GOT3 (cell line): ENCODE measurements at places on chromosomes 1 and 21.

DNA sequence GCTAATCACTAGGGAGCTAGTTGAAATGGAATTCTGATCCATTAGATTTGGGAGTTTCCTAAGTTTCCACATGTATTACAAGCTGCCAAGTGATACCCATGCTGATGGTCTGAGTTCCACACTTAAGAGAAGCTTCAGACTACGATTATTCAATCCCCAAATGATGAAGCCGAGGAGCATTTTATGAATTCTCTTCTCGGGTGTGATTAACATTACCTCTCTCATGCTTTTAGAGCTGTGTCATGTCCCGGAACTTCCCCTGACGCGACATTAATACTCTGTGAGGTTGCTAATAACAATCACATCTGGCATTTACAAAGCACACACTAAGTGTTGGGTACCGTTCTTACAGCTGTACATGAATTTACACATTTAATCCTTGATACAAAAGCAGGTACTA is 63.0 kb downstream of the KCNJ15 start:
- no peak for DNase-seq

DNA sequence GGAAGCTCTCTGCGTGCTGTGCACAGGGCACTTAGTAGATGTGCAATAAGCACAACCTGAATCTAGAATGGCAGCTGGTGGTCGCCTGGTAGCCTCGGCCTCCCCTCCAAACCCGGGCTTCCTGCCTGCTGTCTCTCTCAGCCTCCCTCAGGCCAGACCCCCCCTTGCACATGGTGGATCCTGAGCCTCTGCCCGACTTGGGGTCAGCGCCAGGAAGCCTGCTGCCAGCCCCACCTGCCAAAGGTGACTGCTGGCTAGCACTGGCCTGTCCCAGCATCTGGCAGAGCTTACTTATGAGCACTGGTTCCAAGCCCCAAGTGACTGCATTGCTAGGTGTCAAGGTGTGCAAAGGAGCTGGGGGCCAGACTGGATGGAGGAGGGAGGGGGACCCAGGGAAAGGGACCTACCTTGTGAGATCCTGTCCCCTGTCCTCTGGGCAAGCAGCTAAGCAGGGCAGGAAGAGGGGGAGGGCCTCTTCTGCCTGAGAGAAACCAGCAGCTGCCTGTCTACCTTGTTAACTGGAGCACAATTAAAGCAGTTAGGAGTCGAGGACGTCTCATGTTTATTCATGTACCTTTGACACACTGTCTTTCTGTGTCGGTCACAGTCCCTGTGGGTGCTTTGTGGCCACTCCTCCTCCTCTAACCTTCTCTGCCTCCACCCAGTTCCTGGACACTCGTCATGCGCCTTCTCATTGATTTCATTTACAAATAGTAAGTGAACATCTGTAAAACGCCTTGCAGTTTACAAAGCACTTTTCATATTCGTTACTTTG is 100.9 kb downstream of the DDX20 start:
- DNase-seq, result no peak

DNA sequence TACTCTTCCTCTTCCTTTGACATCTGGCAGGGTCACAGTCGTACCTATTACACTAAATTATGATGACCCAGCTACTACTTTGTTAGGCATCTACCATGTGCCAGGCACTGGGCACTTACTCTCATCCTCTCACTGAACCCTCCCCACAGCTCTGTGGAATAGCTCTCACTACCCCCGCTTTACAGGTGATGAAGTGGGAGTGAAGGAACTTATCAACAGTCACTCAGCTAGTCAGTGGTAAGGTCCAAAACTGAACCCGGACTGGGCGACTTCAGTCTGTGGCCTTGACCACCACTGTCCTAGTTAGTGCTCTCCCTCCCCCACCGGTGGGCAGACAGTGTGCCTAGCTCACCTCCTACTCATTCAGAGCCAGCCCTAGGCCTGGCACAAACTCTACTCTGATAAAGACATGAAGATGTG is 12.3 kb downstream of the ADGRB2 start:
- no peak for DNase-seq

DNA sequence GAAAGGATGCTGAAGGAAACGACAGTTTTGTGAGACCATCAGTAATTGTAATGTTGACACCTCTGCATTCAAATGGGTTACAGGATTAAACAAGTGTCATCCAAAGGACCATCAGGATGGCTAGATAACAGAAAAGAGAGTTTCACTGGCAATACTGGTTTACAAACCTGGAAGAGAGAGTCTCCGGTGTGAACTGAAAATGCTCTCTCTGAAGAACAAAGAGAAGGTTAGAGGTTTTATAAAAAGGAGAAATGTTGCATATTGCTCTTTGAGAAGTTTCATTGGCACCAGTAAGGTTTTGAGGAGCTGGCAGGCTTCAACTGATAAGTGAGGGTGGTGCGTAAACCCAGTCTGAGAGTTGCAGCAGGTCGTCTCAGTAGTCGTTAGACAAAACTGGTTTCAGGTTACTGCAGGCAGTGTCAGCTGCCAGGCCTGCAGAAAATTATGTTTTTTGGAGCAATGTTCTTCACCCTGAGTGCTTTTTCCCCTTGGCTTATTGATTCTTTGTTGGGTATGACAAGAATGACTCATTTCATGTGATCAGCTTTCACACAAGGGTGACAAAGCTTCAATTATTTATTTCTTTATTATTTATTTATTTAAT is 42.2 kb downstream of the KCNK1 start:
- DNase-seq, result no peak

GRCh38 chr1:166304131-166304530 is 137.3 kb upstream of the FAM78B start:
- DNase-seq, result no peak

- DNase-seq, result no peak
Measured at GRCh38 chr1:117627546-117628130, 21.8 kb downstream of the TENT5C start.

- no peak for DNase-seq
Measured at GRCh38 chr1:224683936-224684335, 67.8 kb downstream of the CNIH3 start.

DNA sequence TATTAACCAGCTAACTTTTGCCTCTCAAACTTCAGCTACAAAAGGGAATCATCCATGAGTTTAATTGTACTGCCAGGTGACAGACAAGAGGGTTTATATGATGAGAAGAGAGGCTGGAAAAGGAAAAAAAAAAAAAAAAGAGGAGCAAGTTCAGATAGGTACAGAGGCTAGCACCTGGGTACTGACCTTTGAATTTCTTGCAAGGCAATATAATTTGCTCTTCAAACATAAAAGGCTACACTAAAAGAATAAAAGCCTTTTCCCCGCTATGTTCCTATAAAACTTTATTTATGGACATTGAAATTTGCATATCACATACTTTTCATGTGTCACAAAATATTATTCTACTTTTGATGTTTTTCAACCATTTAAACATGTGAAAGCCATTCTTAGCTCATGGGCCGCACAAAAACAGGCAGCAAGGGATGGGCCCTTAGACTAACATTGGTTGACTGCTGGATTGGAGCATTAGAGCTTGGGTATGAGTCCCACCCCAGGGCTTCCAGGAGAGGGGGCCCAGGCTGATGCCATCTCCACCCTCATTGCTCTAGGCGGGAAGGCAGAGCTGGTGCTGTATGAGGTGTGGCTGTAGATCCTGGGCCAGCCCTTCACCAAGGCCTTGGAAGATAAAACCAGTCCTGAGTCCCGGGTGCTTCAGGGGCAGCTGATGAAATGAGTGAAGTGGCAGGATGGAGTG is 44.3 kb downstream of the ATP1B1 start:
- DNase-seq, result no peak

DNA sequence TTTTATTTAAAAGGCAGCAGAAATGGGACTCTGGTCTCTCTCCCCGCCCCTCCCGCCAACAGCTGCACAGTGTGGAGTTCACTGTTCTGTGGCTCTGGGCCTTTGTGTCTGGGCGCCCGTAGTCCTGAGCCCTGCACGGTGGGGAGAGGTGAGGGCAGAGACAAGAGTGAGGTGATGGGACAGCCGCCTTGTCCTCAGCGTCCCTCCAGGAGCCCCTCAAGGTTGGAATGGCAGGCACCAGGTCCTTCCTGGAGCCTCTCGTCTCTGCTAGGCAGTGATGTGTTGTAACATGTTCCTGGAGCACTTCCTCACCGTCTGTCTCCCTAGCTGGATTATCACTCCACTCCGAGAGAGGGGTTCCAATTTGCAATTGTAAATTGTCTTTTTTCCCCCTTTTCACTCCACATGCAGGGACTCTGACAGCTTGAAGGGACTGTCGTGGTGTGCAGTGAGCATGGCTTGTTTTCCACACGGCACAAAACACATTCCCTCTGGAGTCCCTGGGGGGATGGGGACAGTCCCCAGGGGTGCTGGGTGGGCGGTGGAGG is 44.6 kb upstream of the C1orf174 start:
- DNase-seq, result no peak

DNA sequence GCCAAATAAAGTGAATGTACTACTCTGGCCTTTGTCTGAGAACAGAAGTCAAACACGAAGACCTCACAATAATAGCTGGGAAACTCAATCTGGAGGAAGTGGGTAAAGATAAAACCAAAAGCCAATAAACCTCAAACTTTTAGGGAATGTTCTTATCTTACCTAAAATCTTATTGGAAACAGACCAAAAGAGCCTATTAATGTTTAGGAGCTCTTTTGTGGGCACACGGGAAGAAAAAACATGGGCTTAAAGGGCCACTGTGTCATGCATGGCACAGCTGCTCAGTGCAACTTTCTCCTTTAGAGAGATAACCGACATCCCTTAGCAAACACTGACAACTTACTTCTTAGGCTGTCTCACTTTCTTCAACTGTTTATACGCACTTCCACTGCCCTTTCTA is 16.1 kb downstream of the EIF2B3 start:
- no peak for DNase-seq

- no peak for DNase-seq
Measured at GRCh38 chr1:84920159-84920558, 27.2 kb upstream of the LPAR3 start.

DNA sequence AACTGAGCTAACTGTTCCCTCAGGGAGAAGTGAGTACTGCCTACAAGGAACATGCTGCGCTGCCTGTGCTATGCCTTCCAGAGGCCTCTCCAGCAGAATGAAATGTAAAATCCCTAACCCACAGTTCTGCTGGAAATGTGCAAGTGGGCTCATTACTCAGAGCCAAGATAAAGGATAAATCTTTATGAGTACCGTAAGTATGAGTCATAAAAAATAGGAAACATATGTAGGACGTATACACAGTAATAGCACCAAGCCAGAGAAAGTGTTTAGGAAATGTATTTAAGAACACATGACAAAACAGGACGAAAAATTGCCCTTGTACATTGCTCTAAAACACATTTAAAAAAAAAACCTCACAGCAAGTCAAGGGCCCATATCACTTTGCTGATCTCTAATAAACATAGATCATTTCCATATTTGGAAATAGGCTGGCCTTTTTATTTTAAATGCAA is 104.6 kb downstream of the TGFBR3 start:
- no peak for DNase-seq

DNA sequence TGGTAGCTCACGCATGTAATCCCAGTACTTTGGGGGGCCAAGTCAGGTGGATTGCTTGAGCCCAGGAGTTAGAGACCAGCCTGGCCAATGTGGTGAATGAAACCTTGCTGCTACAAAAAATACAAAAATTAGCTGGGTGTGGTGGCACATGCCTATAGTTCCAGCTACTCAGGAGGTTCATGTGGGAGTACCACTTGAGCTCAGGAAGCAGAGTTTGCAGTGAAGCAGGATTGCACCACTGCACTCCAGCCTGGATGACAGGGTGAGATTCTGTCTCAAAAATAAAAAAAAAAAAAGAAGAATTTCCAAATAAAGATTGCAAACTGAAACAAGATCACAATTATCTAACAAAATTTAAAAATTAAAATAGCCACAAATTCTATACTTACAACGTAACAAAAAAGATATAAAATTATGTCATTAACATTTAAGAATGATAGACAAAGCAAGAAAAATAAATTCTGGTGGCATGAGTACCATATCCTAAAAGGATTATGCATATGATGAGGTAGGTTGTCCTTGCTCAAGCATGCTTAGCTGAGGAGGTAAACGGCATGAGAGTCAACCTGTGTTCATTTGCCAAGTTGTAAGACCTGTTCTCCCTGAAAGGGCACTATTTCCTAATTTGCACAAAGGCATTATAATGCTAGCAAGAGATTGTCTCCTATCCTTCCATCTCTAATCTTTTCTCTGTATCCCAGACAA is 20.2 kb downstream of the IPP start:
- no peak for DNase-seq

- DNase-seq, result no peak
Measured at GRCh38 chr1:59701376-59701775, 113.4 kb upstream of the HOOK1 start.

DNA sequence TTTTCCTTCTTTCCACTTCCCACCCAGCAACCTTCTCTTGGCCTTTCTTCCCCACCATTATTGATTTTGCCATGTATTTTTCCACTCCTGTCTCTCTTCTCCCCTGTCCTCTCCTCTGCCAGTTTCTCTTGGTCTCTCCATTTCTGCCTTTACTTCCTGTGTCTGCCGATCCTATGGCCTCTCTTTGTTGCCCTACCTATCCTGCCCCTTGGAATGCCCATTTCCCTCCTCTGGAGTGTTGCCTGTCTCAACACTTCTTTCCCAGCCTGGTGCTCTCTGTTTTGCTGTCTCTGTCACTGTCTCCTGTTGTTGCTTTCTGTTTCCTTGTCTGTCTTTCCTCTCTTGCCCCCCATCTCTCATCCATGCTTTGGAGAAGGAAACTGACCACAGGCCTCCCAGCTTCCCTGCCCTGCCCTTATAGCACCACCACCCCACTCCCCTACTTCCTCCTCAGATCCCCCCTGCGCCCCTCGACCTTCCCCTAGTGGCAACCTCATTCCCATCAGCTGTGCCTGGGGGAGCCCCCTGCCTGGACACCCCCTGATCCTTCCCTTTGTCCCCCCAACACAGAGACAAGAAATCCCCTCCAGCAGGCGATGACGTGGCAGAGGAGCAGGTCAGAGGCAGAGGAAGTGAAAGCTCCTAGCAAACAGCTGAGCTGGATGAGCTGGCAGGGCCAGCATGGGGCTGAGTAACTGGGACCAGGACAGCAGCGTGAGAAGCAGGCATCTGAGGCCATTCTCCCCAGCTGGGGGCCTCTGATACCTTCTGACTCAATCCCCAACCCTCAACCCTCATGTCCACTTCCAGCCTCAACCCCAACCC is 6.6 kb upstream of the ETV3L start:
- DNase-seq, result peak; percentile 31

- DNase-seq, result no peak
Measured at GRCh38 chr1:156214024-156214748, 1.4 kb downstream of the PMF1 start.

- DNase-seq, result no peak
Measured at GRCh38 chr1:226737819-226738420, 1.2 kb downstream of the ITPKB start.

GRCh38 chr1:238778113-238778512 is 608.3 kb upstream of the CHRM3 start:
- DNase-seq, result no peak

DNA sequence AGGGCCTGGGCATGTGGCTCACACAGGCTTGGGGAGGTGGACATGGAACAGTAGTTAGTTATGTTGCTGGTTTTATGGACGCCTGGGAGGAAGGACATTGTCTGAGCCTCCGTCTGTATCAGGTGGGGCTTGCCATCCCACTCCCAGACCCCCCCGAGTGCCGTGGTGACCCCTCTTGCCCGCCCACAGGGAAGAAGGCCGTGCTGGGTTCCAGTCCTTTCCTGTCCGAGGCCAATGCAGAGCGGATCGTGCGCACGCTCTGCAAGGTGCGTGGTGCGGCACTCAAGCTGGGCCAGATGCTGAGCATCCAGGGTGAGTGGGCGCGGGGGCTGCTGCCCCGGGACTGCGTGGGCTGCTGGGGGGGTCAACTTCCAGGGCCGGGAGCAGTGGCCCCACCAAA is 41.7 kb downstream of the COQ8A start:
- DNase-seq, result no peak

GRCh38 chr21:29033301-29033700 is 8.8 kb downstream of the USP16 start:
- DNase-seq, result no peak
